ENCODE measurements at places on chromosomes 12 and 14.

DNA sequence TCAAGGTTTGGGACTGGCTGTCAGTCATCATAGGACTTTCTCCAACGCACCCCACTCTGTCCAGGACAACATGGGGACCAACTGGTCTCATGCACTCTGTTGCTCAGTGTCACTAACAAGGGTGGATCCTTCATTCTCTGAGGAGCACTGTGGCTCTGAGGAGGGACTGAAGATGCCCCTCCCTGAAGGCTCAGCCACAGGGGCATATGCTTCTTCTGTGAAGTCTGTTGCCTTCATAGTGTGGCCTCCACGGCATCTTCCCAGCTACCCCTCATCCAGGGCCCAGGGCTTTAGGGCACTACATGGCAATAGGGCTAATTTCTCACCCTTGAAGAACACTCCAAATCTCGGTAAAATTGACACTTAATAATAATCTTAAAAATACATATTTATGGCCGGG is 14.3 kb upstream of the IFI27L2 start:
- DNase-seq: no peak

DNA sequence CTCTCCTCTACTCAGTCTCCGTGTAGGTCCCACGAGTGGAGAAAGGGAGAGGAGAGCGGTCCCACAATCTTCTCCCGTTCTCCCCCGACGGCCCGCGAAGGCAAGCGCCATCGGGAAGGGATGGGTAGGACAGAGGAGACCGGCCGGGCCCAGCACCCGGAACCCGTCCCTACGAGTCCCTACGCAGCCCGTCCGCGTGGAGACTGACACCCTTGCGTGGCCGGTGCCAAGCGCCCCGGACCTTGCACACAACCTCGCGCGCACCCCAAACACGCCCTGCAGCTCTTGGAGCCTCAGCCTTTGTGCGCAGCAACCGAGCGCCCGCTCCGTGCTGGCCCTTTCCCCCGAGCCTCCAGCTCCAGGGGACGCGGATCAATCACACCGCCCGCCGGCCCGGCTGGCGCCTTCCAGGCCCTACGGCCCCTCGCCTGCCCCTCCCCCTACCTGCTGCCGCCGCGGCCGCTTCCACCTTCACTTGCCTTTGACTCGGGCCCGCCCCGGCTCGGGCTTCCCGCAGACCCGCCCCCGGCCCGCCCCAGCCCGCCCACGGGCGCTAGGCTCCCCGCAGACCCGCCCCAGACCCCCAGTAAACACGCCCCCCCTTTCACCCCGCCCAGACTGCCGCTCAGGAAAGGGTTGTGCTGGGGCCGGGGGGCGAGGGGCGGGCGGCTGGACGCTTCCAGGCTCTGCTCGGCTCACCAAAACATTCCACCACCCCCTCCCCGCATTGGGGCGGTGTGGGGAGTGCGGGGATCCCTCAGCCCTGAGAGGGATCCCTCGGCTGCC is at the start of gene NDRG2:
Gene NDRG2 (minus strand): TSS at position 477 of the 786 bp plus-strand sequence. CDS start 1,746 bp downstream, outside the sequence.
- DNase-seq: peak; percentile 84

GRCh38 chr12:21985155-21985554 is 43.9 kb upstream of the ABCC9 start:
- DNase-seq: no peak

- peak; percentile 23 for DNase-seq
Observed at GRCh38 chr12:12922191-12922616, 29.8 kb downstream of the GPRC5D start.

DNA sequence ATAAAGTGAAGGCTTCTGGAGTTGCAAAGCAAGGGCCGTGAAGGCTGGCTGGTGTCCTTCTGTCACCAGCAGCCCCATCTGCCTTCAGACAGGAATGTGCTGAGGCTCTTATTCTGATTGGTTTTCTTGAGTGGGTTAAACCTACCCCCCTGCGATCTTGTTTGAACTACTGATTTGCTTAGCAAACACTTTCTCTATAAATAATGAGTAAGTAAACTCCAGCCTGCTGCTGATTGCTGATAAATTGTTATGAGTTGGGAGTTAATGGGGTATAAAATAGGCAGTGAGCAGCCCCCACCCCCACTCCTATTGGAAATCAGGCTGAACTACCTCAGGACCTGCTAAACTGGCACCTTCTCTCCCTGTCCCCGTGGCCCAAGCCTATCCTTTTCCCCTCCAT is 146.1 kb upstream of the NOS1 start:
- DNase-seq: no peak

GRCh38 chr12:47891356-47891755 is 13.4 kb downstream of the VDR start:
- DNase-seq: no peak

Measured in Caco-2 (cell line).